ENCODE measurements at places on chromosomes 3 and 15. TPM values are rescaled to one million over a fixed set of nuclear protein-coding genes. Genes with fewer than 3 reads are reported as not detected.

GRCh38 chr3:115524549-115524948 lies 98.8 kb upstream of the GAP43 start:
- no peaks in the 10 kb centered on the region for H3K36me3 ChIP-seq
- no peaks in the 10 kb centered on the region for H3K27me3 ChIP-seq
- H3K27ac ChIP-seq: no peak overlapping the region
- H3K4me3 ChIP-seq: no peak overlapping the region
- no peak for DNase-seq

- no peak for DNase-seq
- H3K27me3 ChIP-seq: no peaks in the 10 kb centered on the region
- H3K36me3 ChIP-seq: peaks cover 5% of the 10 kb centered on the region
- H3K4me3 ChIP-seq: no peak overlapping the region
- H3K27ac ChIP-seq: no peak overlapping the region
Measured at GRCh38 chr15:84009616-84010015, 226.0 kb upstream of the GOLGA6L4 start.

Gene CTXN2
- total RNA-seq: not detected

Gene TMEM207
- not detected for total RNA-seq

DNA sequence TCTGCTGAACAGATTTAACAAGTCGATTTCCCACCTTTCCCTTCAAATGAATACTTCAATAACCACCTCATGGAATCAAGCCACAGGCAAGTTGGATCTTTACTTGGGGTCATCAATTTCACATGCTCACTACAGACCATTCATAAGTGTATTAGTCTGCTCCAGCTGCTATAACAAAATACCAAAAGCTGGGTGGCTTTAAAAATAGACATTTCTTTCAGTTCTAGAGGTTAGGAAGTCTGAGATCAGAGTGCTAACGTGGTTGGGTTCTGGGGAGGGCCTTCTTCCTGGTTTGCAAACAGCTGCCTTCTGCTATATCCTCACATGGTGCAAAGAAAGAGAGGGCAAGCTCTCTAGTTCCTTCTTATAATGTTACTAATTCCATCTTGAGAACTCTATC lies 5.1 kb downstream of the GPR176 start:
- H3K27ac ChIP-seq: no peak overlapping the region
- no peak overlapping the region for H3K4me3 ChIP-seq
- H3K27me3 ChIP-seq: no peaks in the 10 kb centered on the region
- DNase-seq: no peak
- no peaks in the 10 kb centered on the region for H3K4me1 ChIP-seq

DNA sequence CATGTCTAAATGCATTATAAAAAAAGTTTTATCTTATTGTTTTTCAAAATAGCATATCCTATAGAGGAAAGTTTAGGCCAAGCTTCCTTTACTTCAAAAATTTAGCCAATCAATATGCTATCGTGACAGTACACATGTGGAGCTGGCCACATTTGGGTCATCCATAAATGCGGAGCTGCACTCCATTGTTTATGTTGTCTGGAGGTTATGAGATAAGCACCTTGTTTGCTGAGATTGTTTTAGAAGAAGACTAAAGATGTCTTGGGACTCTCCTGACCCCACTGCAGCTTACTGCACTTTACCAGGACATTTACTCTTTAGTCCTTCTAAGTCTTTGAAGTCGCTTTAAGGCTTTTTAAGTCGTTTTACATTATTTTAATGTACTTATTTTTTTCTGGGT lies 265.9 kb downstream of the OCA2 start:
- DNase-seq: no peak
- H3K36me3 ChIP-seq: no peaks in the 10 kb centered on the region
- no peaks in the 10 kb centered on the region for H3K4me1 ChIP-seq

Gene CCR2
- total RNA-seq: 0.11 TPM

- no peaks in the 10 kb centered on the region for H3K36me3 ChIP-seq
- H3K4me3 ChIP-seq: no peak overlapping the region
- no peak for DNase-seq
Measured at GRCh38 chr3:174377684-174378083, 481.4 kb upstream of the NAALADL2 start.

DNA sequence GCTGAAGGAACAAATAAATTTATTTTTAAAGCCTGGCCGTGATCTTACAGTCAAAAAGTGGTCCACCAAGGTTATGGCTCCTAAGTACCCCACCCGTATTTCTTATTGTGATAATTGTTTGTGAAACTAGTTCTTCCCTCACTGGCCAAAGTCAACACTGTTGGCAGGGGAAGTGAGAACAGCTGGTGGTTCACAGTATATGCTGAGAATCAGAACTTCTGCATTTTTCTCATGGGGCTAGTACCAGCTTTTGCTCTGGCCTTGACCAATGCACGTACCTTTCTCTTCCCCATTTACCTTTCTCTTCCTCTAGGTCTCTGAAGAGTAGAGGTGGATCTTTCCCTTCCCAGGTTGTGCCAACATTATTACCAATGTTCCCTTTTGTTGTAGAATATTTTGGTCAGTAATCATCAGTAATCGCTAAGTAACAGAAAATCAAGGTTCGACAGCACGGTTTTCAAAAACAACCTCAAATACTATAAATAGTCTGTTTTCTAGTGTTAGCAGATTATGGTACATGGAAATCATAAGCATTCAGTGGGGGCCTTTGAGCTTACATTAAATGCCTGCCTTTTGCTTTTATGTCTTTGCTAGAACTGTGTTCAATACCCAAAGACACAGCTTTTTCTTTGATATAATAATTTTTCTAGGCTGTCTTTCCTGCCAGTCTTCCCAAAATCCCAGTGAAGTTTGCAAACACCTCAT lies 268.0 kb downstream of the LPP start:
- peaks cover 15% of the 10 kb centered on the region for H3K4me1 ChIP-seq
- no peak for DNase-seq
- peak overlapping the region; percentile 54 for H3K27ac ChIP-seq
- no peaks in the 10 kb centered on the region for H3K36me3 ChIP-seq
- no peak overlapping the region for H3K4me3 ChIP-seq

Gene PHLDB2
- 58.6 TPM for total RNA-seq

Gene IQCF5
- not detected for total RNA-seq

DNA sequence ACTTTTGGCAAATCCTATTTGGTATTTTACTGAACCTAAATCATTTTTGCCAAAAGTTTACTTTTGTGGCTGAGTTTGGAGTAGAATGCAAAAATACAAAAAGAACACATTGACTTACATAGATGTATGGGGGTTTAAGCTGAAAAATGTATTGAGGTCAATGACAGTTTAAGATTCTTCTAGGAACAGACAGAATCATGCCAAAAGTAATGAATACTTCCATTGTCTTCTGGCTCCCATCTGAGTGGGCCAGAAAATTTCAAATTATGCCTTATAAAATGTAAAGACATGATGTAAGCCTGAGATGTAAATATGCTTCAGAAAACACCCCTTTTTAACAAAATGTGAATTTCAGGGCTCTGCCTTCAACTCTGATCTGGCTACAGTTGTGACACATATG lies 375.1 kb upstream of the DPH6 start:
- no peaks in the 10 kb centered on the region for H3K27me3 ChIP-seq
- no peak for DNase-seq
- H3K36me3 ChIP-seq: no peaks in the 10 kb centered on the region
- H3K27ac ChIP-seq: no peak overlapping the region
- H3K4me1 ChIP-seq: no peaks in the 10 kb centered on the region

GRCh38 chr15:51887887-51888592 lies 58.6 kb downstream of the TMOD3 start:
- H3K36me3 ChIP-seq: peaks cover 10% of the 10 kb centered on the region
- DNase-seq: no peak
- no peak overlapping the region for H3K27ac ChIP-seq
- H3K27me3 ChIP-seq: no peaks in the 10 kb centered on the region
- no peak overlapping the region for H3K4me3 ChIP-seq
- H3K4me1 ChIP-seq: peaks cover 3% of the 10 kb centered on the region

DNA sequence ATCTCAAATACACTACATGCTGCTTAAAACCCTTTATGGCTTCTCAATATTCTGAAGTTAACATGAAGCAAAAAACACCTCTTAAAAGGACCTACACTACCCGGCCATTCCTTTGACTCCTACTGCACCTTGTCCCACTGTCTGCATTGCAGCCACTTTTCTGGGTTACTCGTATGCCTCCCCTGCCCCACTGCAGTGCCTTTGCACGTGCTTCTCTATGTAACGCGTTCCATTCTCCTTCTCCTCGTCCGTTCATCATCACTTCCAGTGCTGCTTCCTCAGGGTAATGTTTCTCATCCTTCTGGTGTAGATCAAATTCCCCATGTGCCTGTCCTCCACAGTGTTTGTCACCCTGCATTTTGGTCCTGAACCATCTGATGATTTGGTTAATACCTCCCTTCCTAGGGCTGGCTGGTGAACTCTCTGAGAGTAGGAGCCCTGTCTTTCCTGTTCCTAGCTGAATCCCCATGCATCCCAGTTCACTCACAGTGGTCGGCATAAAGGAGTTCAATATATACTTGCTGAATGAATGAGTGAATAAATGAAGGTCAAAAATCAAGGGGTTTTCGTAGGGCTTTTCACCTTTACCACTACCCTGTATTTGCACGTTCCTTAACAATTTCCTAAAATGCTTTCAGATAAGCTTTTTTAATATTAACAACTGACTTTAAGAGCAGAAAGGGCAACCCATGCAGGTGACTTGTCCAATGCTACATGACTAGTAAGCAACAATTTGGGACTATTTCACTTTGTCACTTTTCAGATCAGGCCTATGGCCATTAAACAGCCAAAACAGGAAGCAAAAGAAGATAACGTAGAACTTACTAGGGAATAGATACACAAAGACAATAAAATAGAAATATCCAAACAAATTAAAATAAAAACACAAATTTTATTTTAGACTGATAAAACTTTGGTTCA lies 2.4 kb upstream of the STT3B start:
- no peak overlapping the region for H3K27ac ChIP-seq
- H3K27me3 ChIP-seq: no peaks in the 10 kb centered on the region
- no peaks in the 10 kb centered on the region for H3K36me3 ChIP-seq
- peaks cover 4% of the 10 kb centered on the region for H3K4me1 ChIP-seq
- no peak for DNase-seq
- H3K4me3 ChIP-seq: peak overlapping the region; percentile 76

GRCh38 chr3:37810848-37811247 lies 50.8 kb upstream of the CTDSPL start:
- peaks cover 16% of the 10 kb centered on the region for H3K36me3 ChIP-seq
- no peaks in the 10 kb centered on the region for H3K27me3 ChIP-seq
- peaks cover 13% of the 10 kb centered on the region for H3K4me1 ChIP-seq
- no peak overlapping the region for H3K4me3 ChIP-seq

- H3K36me3 ChIP-seq: no peaks in the 10 kb centered on the region
- no peak for DNase-seq
- no peaks in the 10 kb centered on the region for H3K4me1 ChIP-seq
- no peak overlapping the region for H3K4me3 ChIP-seq
- no peaks in the 10 kb centered on the region for H3K27me3 ChIP-seq
Measured at GRCh38 chr3:135929670-135930069, 35.9 kb upstream of the PPP2R3A start.

Gene OXTR
- 150 TPM for total RNA-seq

DNA sequence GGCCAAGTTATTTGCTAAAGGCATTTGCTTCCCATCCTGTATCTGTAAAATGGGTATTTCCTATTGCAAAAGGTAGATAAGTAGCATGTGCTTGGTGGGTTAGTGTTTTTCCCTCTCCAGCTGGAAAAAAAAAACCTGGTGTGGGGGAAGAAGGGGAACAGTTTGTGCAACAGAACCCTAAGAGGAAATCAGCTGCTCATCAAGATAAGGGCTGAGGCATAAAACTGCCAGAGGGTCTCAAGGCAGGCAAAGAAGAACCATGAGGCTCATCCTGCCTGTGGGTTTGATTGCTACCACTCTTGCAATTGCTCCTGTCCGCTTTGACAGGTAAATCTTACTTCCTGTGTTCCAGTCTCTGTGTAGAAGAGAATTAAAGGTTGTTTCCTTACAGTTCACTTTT lies at the start of gene CPA3:
Gene CPA3, plus strand, starts transcription at position 248 of the 400 bp plus-strand sequence. Its CDS starts 12 bp downstream, at position 260.
- no peak within 1 kb of the TSS for H3K27ac ChIP-seq
- H3K36me3 ChIP-seq: no peaks in the 10 kb centered on the region
- H3K4me3 ChIP-seq: no peak within 1 kb of the TSS
- H3K27me3 ChIP-seq: no peaks in the 10 kb centered on the region
- no peaks in the 10 kb centered on the region for H3K4me1 ChIP-seq

Gene SERINC4
- total RNA-seq: not detected

DNA sequence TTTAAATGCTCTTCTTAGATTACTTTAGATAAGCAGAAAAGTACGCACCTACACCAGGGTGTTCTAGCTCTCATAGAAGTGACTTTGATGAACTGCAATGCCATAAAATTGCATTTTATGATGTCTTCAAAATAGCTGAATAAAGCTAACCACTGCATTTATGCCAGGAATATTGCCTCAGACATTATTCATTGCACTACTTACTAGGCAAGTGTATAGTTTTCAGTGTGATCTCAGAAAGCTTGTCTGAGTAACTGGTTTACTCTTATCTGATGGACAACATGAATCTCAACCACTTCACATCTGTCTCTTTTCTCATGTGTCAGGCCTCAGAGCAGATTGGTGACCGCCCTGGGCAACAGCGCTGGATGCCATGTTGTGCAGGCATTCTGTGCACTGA lies 119.3 kb upstream of the SLC2A2 start:
- DNase-seq: no peak
- H3K4me1 ChIP-seq: no peaks in the 10 kb centered on the region
- H3K27ac ChIP-seq: no peak overlapping the region
- no peaks in the 10 kb centered on the region for H3K27me3 ChIP-seq
- H3K36me3 ChIP-seq: no peaks in the 10 kb centered on the region

GRCh38 chr3:63193647-63194046 lies 84.5 kb upstream of the SYNPR start:
- no peaks in the 10 kb centered on the region for H3K36me3 ChIP-seq
- DNase-seq: no peak
- H3K4me3 ChIP-seq: no peak overlapping the region
- H3K27ac ChIP-seq: no peak overlapping the region

DNA sequence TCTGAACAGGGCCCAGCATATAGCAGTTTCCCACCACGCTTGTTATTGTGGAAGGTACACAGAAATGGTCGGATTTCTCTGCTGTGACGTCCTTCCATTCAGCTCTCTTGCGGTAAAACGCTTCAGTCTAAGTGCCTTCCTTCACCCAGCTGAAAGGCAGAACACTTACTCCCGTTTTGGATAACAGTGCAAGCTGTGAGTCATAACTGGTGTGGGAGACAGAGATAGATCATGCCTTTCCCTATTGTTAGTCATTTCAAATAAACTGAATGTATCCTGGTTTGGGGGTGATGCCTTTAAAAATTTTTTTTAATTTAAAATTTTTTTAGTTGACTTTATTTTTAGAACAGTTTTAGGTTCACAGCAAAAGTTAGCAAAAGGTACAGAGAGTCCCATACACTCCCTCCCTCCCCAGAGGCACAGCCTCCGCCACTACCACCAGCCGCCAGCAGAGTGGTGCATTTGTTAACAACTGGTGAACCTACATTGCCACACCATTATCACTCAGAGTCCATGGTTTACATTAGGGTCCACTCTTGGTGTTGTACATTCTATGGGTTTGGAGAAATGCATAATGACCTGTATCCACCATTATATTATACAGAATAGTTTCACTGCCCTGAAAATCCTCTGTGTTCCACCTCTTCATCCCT lies 94.9 kb upstream of the NSMCE3 start:
- no peaks in the 10 kb centered on the region for H3K4me1 ChIP-seq
- H3K4me3 ChIP-seq: no peak overlapping the region
- no peaks in the 10 kb centered on the region for H3K27me3 ChIP-seq
- no peak overlapping the region for H3K27ac ChIP-seq
- DNase-seq: no peak
- H3K36me3 ChIP-seq: no peaks in the 10 kb centered on the region

- H3K4me3 ChIP-seq: no peak overlapping the region
- H3K27me3 ChIP-seq: no peaks in the 10 kb centered on the region
- no peaks in the 10 kb centered on the region for H3K4me1 ChIP-seq
- DNase-seq: no peak
- peaks cover 16% of the 10 kb centered on the region for H3K36me3 ChIP-seq
Measured at GRCh38 chr15:92102395-92102755, 248.9 kb downstream of the SLCO3A1 start.
